ENCODE measurements at places on chromosomes 6 and 20. TPM values are rescaled to one million over a fixed set of nuclear protein-coding genes. Genes with fewer than 3 reads are reported as not detected.
A peak's percentile ranks its signal among the peaks of the same experiment; 100 is the strongest.

DNA sequence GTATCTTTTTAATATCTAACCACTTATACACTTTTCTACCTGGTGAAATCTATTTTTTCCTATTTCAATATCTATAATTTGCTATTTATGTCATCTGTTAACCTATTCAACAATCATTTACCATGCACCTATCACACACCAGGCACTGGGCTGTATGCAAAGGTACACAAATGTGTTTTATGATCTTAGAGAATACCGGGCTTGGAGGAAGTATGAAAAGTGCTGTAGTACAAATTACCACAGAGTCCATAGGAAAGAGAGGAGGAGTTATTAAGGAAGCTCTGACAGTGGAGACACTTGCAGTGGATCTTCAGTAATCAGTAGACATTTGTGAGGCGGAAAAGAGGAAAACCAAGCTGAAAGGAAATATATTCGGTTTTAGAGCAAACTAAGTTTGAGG lies 96.0 kb downstream of the HIVEP2 start:
- DNase-seq = no peak

GRCh38 chr6:25866011-25866410 lies 8.0 kb downstream of the SLC17A3 start:
- DNase-seq = no peak

DNA sequence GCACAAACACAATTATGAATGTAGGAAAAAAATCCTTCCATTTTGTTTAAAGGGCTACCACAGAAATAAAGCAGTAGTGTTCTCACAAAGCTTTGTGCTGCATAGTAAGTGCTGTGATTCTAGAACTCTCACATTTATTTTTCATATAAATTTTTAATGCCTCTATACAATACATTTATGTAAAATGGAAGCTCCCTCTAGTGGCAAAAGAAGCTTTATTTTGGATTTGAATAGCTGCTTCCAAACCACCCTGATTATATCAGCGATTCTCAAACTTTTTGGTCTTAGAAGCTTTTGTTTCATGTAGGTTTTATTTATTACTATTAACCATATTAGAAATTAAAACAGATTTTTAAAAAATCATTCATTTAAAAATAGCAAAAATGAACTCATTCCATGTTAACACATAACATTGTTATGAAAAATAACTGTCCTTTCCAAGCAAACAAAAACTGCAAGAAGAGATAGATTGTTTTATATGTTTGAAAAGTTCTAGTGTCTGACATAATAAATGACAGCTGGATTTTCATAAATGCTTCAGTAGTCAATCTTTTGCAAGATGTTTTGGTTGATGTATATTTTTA lies 38.4 kb downstream of the HS3ST5 start:
- DNase-seq = peak; percentile 19

GRCh38 chr6:90103056-90103800 lies 193.4 kb downstream of the BACH2 start:
- DNase-seq = peak; percentile 43

DNA sequence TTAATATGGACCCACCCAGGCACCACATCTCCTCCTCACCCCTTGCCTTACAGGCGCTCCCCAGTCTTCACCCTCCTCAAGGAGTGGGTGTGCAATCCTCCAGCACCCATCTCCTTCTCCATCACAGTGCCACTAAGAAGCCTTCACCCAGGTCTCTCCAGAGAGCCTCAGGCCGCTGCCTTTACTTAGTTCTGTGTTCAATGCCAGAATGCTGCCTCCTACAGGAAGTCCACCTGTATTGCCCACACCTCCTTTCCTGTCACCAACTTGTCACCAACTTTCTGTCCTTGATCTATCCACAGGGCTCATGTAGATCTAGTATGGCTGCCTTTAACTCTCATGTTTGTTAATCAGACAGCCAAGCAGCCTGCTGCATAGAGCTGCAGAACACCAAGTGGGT lies 586 bp upstream of the LST1 start:
- peak; percentile 50 for DNase-seq

DNA sequence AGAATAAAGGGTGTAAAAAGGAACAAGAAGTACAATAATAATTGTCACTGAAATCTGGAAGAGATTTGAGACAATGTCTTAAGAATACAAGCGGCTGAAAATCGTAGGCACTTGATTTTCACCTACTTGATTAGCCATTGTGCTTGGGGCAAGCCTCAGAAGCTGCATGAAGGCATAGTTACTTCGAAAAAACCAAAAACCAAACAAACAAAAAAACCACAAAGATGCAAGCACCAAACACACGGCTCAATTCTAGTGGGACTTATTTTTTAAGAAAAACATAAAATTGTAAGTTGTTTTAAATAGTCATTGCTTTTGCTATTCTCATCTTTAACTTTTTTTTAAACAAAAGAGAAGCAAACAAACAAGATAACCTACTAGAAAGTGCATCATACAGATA lies 235.6 kb downstream of the OGFRL1 start:
- no peak for DNase-seq

The TREM1 gene
- polyA plus RNA-seq = 0.27 TPM

The HTR1B gene
- not detected for polyA plus RNA-seq

The SH3BGRL2 gene
- 9.1 TPM for polyA plus RNA-seq

The ALDH5A1 gene
- 12.8 TPM for polyA plus RNA-seq

The IMPG1 gene
- polyA plus RNA-seq = not detected
